ENCODE measurements at places on chromosomes 3 and 15.
A peak's percentile ranks its signal among the peaks of the same experiment; 100 is the strongest.

- peak overlapping the region; percentile 72 for H3K4me3 ChIP-seq
- peaks cover under 1% of the 10 kb centered on the region for H3K4me1 ChIP-seq
- no peaks in the 10 kb centered on the region for H3K36me3 ChIP-seq
- peaks cover 5% of the 10 kb centered on the region for H3K27me3 ChIP-seq
- no peak overlapping the region for H3K27ac ChIP-seq
These were observed 114.2 kb downstream of the KLF13 start for GRCh38 chr15:31440754-31441311.

DNA sequence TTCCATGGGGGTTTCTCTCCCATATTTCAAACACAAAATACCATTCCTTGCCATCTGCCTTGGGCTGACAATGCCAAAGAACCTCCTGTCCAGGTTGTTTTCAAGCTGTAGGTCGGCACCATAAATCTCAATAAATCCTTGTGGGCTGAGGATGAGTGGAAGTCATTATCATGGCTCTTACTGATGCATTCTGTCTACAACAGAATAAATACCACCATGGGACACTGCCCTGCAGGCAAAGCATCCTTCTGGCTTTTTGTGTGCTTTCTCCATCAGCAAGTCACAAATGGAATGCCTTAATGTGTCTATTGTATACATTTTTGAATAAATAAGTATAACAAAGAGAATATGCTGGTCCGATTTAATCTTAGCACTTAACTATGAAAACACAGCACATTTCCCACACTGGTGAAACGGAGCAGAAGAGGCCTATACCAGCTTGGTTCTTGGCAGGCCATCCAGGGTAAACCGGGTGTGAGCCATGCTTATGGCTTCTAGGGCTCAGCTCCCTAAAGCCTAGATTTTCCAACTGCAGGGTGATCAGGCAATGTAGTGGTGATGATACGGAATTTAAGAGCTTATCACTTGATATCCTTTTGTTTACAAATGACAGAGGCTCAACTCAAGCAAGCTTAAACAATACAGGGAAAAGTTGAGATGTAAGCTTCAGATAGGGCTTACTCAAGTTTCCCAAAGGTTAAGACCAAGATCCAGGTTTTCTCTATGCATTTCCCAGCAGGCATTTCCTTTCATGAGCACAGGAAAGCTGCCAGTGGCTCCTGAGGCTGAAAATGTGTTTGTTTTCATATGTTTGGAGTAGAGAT, 133.2 kb upstream of the LRTM1 start:
- no peak overlapping the region for H3K4me3 ChIP-seq
- no peaks in the 10 kb centered on the region for H3K27me3 ChIP-seq
- H3K27ac ChIP-seq, result no peak overlapping the region

DNA sequence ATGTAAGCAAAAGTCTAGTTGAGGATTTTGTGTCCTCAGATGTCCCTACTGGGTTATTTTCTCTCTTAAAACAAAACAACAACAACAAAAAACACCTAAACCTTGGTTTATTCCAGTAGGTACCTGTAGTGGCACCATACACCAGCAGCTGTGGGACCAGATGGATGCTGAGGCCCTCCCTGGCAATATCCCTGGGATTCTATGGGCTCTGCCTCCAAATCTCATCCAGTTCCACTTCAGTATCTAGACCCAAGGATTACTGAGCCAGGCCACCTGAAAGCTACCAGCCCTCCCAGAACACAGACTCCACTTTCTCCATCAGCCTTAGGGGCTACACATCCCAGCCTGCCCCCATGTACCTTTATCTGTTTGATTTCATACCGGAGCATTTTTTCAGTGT, 1.7 kb downstream of the TIMP4 start:
- peaks cover 37% of the 10 kb centered on the region for H3K27me3 ChIP-seq
- no peak overlapping the region for H3K27ac ChIP-seq
- H3K4me1 ChIP-seq, result peaks cover 14% of the 10 kb centered on the region
- no peaks in the 10 kb centered on the region for H3K36me3 ChIP-seq
- no peak for DNase-seq

- H3K27me3 ChIP-seq, result peaks cover 9% of the 10 kb centered on the region
- H3K27ac ChIP-seq, result peak overlapping the region; percentile 25
- peak overlapping the region; percentile 41 for H3K4me3 ChIP-seq
- peaks cover 46% of the 10 kb centered on the region for H3K4me1 ChIP-seq
- peaks cover 3% of the 10 kb centered on the region for H3K36me3 ChIP-seq
These were observed 2.6 kb upstream of the LOXL1 start for GRCh38 chr15:73923488-73924164.

DNA sequence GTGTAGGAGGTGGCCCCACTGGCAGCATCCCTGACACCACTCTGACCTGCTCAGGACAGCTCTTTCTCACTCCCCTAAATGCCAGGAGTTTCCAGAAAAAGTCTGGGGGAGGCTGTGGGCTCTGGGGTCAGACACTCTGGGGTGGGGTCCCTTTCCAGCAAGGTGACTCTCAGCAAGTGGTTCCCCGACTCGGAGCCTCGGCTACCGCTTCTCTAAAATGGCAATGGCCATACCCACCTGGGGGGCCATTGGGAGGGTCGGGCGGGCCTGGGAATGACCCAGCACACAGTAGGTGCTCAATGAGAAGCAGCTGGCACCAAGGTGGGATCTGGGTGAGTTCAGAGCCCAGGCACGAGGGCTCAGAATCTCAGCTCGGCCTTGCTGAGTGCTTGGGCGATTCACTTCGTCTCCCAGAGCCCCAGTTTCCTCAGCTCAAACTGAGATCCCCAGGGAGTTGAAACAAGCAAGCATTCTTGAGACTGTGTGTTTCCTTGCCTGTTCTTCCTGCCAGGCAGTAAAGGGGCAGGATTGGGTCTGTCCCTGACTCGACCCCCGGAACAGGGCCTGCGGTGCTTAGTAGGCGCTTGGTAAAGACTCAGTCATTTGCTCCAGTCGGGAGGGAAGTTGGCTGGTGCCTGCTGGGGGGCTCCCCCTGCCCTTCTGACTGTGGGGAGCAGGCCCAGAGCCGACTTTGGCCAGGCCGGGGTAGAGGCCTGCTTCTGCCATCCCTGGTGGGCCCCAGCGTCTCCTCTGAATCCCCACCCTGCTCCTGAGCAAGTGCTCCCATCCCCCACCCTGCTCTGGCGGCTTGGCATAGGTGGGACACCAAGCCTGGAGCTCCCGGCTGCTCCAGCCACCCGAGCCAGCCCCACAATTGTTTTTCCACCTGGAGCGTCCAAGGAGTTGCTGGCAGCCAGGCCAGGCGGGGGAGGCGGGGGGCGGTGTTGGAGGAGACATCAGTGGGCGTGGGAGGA, 32.9 kb upstream of the FBLN2 start:
- no peaks in the 10 kb centered on the region for H3K36me3 ChIP-seq
- H3K4me1 ChIP-seq, result peaks cover 29% of the 10 kb centered on the region
- H3K27me3 ChIP-seq, result no peaks in the 10 kb centered on the region
- DNase-seq, result no peak
- H3K27ac ChIP-seq, result no peak overlapping the region

GRCh38 chr3:9747267-9747666, 2.5 kb upstream of the OGG1 start:
- peak overlapping the region; percentile 26 for H3K4me3 ChIP-seq
- H3K36me3 ChIP-seq, result peaks cover 17% of the 10 kb centered on the region
- no peak overlapping the region for H3K27ac ChIP-seq
- DNase-seq, result no peak
- peaks cover 24% of the 10 kb centered on the region for H3K4me1 ChIP-seq
- H3K27me3 ChIP-seq, result no peaks in the 10 kb centered on the region

DNA sequence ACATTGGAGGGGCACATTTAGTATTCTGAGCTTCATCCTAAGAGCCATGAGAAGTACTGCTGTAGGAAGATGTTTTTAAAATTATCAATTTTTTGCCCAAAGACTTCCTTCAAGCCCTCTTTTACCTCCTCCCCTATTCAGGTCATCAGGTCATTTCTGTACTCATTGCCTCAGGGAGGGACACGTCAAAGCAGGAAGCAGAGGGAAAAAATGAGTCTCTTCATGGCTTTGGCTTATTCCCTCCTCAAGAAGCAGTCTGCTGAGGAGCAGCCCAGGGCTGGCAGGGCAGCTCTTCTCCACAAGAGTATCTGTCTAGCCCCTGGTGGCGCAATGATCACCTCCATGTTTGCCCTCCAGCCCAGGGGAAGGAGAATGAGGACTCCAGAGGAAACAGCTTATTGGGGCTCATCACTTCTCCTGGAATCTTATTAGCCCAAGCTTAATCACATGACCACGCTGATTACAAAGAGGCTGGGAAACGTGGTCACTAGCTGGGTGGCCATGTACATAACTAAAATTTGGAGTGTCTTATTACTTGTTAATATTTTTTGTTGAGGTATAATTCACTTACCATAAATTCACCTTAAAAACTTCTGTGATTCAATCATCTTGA, 44.2 kb upstream of the GATA2 start:
- H3K27me3 ChIP-seq, result peaks cover 28% of the 10 kb centered on the region
- no peak overlapping the region for H3K4me3 ChIP-seq
- H3K27ac ChIP-seq, result no peak overlapping the region
- DNase-seq, result peak; percentile 20
- peaks cover under 1% of the 10 kb centered on the region for H3K4me1 ChIP-seq

DNA sequence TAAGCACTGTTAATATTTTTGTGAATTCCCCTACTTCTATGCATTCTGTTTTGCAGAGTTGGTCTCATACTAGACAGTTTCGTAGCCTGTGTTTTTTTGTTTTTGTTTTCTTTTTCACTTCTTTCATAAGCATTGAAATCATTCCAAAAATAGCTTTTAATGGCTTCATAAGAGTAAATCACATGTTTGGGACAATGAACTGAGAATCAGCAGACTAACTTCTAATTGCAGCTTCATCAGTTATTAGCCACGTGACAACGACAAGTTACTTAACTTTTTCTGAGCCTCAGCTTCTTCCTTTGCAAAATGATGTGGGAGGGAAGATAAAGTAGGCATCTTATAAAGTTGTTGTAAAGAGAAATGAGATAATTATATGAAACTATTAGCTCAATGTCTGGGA, 124.8 kb downstream of the LIPC start:
- H3K36me3 ChIP-seq, result no peaks in the 10 kb centered on the region
- no peak overlapping the region for H3K4me3 ChIP-seq
- no peaks in the 10 kb centered on the region for H3K27me3 ChIP-seq
- H3K27ac ChIP-seq, result no peak overlapping the region
- H3K4me1 ChIP-seq, result peaks cover 37% of the 10 kb centered on the region

DNA sequence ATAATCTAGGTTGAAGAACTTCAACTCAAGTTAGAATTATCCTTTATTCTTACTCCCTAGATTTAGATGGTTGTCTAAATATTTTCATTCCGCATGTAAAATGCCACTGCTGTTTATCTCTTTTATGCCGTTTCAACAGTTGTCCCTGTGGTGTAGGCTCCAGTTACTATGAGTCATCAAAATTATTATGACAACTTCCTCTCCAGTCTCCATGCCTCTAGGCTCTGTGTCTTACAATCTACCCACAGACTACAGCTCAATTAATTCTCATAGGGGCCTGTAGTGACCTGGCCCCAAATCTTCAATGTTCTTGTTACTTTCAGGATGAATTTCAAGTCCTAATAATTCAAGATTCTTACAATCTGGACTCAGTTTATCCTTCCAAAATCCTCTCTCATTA, 105.8 kb upstream of the UNC13C start:
- no peaks in the 10 kb centered on the region for H3K27me3 ChIP-seq
- DNase-seq, result no peak
- no peaks in the 10 kb centered on the region for H3K36me3 ChIP-seq
- no peaks in the 10 kb centered on the region for H3K4me1 ChIP-seq
- no peak overlapping the region for H3K4me3 ChIP-seq

GRCh38 chr3:195365371-195365770, 77.4 kb downstream of the ACAP2 start:
- H3K27ac ChIP-seq, result no peak overlapping the region
- peaks cover 30% of the 10 kb centered on the region for H3K36me3 ChIP-seq
- no peaks in the 10 kb centered on the region for H3K4me1 ChIP-seq
- H3K27me3 ChIP-seq, result no peaks in the 10 kb centered on the region
- no peak overlapping the region for H3K4me3 ChIP-seq
- no peak for DNase-seq

DNA sequence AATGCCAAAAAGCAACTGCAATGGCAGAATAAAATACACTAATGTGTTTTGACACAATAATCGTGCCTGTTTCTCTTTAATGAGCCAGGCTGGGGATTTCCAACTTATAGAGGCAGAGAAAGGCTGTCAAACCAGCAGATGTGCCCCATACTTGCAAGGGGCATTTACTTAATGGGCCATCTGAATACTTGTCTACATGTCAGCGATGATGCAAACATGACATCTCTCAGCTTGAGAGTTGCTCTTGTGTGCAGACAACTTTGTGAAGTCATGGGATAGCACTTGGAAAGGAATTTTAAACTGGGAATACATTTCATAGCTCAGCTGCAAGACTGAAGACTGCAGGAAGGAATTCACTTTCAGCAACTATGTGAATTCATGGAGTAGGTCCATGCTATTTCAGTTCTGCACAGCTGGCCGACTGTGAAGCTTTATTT, 127.4 kb upstream of the ADAMTS9 start:
- no peak for DNase-seq
- no peak overlapping the region for H3K4me3 ChIP-seq
- H3K27ac ChIP-seq, result no peak overlapping the region

- peaks cover 3% of the 10 kb centered on the region for H3K4me1 ChIP-seq
- no peak for DNase-seq
- H3K27me3 ChIP-seq, result no peaks in the 10 kb centered on the region
- H3K27ac ChIP-seq, result no peak overlapping the region
These were observed 471.9 kb upstream of the FRG2C start for GRCh38 chr3:75192146-75192616.

GRCh38 chr15:63465104-63465503, 39.3 kb upstream of the USP3 start:
- no peak overlapping the region for H3K4me3 ChIP-seq
- peaks cover 43% of the 10 kb centered on the region for H3K4me1 ChIP-seq

GRCh38 chr3:156132313-156132712, 11.9 kb downstream of the KCNAB1 start:
- H3K4me1 ChIP-seq, result no peaks in the 10 kb centered on the region
- DNase-seq, result no peak
- no peak overlapping the region for H3K27ac ChIP-seq
- no peaks in the 10 kb centered on the region for H3K36me3 ChIP-seq

DNA sequence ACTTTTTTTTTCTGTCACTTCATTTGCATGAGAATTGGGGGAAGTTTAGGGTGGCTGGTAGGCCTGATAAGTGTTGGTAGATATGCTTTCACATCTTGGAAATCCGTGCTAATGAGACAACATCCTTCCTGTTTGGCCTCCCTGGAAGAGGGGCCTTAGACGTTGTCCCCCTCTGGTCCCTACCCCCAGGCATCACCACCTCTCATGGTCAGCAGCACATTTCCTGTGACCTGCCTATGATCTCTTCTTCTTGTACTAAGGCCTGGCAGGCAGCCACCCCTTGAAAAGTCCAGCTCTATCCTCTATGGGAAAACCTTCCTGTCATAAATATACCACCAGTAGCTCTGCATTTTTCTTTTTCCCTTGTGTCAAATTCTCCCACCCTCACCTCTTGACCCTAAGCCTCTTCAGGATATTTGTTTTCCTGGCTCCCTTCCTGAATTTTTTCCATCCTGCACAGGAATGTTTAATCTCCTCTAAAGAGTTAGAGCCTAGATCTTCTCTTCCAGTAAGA, 107.8 kb downstream of the SNRK start:
- no peak overlapping the region for H3K4me3 ChIP-seq
- H3K4me1 ChIP-seq, result peaks cover 6% of the 10 kb centered on the region

GRCh38 chr3:14429237-14429636, 26.8 kb downstream of the SLC6A6 start:
- H3K27ac ChIP-seq, result peak overlapping the region; percentile 53
- no peaks in the 10 kb centered on the region for H3K36me3 ChIP-seq
- no peak for DNase-seq
- H3K4me1 ChIP-seq, result peaks cover 57% of the 10 kb centered on the region
- no peaks in the 10 kb centered on the region for H3K27me3 ChIP-seq

- H3K4me3 ChIP-seq, result no peak overlapping the region
- DNase-seq, result no peak
- H3K4me1 ChIP-seq, result peaks cover 18% of the 10 kb centered on the region
- no peak overlapping the region for H3K27ac ChIP-seq
- no peaks in the 10 kb centered on the region for H3K27me3 ChIP-seq
These were observed 79.4 kb downstream of the GTPBP8 start for GRCh38 chr3:113070072-113070640.
